ENCODE measurements at places on chromosomes 4 and X.

GRCh38 chr4:187238646-187239045, 515.0 kb upstream of the FAT1 start:
- no peak for DNase-seq

DNA sequence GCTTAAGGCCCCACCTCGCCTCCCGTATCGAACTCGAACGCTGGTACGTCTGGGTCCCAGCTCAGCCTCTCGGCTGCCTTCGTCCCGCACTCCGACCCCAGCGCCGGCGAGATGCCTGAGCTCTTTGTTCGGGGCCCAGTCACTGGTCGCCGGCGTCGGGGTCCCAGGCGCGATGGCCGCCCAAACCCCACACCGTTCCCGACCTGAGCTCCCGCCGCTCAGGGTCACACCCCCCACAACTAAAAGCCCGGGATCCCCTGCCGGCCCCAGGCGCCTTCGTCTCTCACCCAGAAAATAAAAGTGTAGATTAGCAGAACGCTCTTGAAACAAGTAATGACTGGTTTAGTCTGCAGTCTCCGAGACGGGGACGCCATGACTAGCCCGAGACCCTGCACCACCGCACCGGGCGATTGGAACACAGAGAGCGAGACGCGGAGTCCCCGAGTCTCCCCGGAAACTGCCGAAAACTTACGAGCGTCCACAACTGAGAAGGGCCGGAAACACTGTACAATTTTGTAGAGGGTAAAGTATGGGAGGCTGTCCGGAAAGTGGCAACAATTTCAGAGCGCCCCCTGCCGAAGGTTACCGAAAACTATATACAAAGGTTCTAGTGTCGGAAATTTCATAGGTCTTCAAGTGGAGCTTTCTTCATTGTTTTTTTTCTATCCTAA, at the start of gene TSPAN6:
TSS of gene TSPAN6 (minus strand) at position 486 of the 671 bp plus-strand sequence. CDS start at position 374, 112 bp downstream.
- peak; percentile 92 for DNase-seq

GRCh38 chr4:38873290-38873944, 5.8 kb downstream of the FAM114A1 start:
- DNase-seq = no peak

- no peak for DNase-seq
These were observed 2.4 kb downstream of the SYP start for GRCh38 chrX:49197543-49198087.

DNA sequence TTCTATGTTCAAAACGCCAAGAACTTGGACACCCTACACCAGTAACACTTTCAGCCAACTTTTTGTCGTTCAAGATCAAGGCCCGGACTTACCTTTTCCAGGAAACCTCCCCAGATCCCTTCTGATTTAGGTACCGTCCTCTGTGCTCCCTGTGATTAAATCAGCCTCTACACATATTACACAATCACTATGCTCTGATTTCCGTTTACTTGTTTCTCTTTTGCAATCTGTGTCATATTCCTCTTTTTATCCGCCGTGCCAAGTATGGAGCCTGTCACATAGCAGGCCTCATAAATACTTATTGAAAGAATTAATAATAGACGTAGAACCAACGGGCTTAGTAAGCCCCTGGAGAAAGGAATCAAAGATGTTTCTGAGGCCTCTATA, 722 bp upstream of the TMEM33 start:
- no peak for DNase-seq

DNA sequence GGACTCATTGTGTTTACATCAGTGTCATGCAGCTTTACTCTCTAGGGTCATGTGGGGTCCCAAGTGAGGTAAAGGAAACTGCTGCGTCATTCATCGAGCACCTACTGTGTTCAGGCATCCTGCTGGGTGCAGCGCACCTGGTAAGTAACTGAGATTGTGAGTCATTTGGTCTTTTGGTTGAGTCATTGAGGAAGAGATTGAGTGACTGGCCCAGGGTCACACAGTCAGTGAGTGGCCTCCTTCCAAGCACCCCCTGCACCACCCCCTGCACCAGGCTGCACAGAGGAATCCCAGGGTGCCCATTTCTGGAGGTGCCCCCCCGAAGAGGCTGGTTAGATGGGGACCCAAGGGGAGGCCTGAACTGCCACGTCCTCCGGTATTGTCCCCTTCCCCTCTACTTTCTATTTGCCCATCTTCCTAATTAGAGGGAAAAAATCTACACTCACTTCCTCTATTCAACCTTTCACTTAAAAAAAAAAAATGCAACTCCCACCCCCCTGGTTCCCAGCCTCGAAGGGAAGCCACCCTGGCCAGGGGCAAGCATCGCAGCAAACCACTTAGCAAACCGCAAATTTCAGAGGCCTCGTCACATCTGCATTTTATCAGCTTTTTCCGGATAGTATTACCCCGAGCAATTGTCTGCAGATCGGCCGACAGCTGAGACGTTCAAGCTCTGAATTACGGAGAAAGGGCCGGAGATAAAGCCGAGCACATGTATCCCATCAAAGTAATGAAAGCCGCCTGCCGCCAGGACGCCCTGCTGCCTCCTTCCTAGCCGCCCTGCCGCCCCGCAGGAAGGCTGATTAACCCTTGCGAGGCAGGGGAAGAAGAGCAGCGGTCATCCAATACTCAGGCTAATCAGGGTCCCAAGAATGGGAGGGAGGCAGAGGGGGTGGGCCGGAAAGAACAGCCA, 96.3 kb upstream of the MSX1 start:
- DNase-seq = peak; percentile 86

DNA sequence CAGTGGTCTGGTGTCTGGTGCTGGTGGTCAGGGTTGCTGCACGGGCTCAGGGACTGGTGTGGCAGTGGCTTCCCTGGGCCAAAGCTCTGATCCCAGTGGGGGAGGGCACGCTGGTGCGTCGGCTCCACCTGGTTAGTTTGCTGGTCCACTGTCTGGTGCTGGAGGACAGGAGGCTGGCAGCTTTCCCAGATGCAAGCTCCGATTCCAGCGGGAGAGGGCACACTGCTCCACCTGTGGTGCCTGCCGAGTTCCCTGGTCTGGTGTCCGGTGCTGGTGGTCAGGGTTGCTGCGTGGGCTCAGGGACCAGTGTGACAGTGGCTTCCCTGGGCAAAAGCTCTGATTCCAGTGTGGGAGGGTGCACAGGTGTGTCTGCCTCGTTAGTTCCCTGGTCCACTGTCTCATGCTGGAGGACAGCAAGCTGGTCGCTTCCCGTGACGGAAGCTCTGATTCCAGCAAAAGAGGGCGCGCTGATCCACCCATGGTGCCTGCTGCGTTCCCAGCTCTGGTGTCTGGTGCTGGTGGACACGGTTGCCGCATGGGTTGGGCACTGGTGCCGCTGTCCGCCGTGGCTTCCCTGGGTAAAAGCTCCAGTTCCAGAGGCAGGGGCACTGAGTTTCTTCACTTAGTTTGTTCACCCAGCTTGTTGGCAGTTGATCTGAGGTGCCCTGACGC, 5.8 kb downstream of the VMA21 start:
- no peak for DNase-seq

DNA sequence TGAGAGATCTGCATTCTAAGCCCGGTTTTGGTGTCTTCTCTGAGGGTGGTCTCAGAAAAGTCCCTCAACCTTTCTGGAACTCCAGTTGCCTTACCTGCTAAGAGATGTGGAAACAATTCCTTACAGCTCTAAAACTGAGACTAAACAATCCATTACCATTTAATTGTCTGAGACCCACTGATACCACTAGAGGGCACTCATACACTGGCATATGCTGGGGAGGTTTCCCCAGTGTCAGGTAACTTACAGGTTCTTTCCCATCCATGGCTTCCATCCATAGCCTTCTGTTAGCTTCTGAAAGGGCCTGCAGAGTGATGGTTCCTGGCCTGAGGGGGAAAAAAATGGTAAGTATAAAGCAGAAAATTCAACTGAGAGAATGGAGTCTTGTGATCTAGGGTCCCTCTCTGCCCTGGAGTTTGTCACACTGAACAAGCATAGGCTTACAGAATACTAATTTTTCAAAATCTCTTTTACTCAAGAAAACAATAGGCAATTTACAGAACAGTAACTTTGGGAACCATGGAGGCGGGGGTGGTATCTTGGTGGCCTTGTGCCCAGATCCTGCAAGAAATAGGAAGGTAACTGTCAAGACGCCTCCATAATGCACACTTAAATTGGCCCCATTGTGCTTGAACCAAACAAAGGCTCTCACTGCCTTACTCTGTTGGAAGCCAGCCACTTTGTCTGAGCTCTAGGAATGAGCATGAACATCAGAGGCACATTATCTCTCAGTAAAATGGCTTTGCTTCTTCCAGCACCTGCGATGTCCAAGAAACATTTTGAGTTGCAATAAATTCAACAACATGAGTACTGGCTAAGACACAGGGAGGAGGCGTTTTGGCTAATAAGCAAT, 236.1 kb downstream of the OPHN1 start:
- peak; percentile 38 for DNase-seq

DNA sequence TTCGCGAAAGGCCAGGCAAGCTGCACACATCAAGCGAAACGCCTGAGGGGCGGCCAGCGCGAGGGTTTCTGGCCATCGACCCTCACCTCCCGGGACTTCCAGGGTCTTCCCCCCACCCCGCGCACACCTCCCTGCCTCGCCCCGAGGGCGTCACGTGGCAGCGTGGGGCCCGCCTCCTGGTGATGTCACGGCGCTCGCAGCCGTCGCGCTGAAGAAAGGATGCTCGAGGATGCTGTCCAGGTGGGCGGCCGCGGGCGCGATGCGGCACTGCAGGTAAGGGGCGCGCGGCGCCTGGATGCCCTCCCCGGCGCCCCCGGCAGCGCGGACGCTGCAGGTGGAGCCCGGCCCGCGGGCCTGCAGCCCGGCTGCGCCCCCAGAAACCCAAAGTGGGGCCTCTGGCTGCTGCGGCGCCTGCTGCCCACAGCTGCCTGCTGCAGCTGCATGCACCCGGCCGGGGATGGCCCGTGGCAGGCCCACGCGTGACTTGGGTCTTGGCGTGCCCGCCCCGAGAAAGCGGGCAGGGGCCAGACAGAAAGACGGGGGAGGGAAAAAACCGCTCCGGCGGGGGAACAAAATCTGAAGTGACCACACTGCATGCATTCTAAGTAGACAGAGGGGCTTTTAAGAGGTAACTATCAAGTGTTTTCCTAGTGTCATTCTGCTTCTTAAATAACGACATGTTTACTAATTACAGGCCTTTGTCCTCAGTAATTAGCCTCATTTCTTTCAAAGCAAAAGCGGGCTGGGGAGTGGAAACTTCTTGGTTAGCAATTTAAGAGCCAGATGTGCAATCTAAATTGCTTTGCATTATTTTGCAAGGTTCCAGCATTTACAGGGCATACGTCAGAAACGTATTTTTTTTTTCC, 1.7 kb downstream of the CLCN4 start:
- DNase-seq = peak; percentile 30

GRCh38 chr4:137957806-137958205, 284.3 kb downstream of the SLC7A11 start:
- DNase-seq = peak; percentile 29

GRCh38 chr4:158010361-158010760, 162.5 kb downstream of the GASK1B start:
- no peak for DNase-seq

DNA sequence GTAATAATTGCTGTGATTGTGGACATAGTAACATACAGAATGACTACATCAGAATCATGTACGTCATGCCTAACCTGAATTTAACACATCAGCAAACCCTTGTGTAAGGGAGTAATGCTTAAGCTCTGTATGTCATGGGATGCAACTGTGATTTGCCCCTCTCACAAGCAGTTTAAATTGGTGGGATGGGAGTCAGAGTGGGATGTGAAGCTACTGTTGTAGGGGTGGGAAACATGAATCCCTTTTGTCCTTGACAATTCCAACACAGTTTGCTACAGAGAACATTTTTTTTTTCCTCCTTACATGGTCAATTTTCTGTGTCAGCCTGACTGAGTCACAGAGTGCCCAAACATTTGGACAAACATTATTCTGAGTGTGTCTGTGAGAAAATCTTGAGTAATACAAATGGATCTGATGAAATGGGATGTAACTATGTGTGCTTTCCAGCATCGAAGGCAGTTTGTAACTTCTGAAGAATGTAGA, 392.8 kb downstream of the GPM6A start:
- peak; percentile 28 for DNase-seq

DNA sequence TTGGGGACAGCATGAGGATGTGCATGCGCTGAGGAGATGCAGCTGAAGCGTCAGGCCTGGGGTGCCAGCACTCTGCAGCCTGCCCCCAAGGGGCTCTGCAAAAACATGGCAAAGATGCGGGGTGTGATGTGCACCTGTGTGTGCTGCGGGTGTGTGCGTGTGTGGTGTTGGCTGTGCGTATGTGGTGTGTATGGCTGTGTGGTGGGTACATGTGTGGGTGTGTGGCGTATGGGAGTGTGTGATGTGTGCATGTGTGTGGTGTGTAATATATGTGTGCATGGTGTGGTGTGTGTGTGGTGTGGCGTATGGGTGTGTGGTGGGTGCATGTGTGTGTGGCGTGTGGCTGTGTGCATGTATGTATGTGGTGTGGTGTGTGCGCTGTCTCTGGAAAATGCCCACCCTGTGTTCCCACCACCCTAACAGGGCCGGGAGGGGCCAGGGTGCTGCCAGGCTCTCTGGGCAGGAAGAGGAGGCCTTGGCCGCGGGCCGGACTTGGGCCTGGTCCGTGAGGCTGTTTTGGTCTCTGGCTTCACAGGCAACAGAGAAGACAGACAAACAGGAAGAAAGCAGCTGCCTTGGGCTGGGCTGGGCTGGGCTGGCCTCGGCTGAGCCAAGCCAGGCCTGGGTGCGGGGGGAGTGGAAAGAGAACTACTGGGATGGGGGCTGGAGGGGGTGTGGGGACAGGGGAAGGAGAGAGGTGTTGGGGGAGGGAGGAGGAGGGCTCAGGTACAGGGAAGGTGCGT, 1.1 kb upstream of the AVPR2 start:
- DNase-seq = peak; percentile 48

- DNase-seq = no peak
These were observed 125.4 kb upstream of the CXorf66 start for GRCh38 chrX:140090800-140091124.

- DNase-seq = no peak
These were observed 1.2 kb upstream of the TADA2B start for GRCh38 chr4:7041801-7042502.

DNA sequence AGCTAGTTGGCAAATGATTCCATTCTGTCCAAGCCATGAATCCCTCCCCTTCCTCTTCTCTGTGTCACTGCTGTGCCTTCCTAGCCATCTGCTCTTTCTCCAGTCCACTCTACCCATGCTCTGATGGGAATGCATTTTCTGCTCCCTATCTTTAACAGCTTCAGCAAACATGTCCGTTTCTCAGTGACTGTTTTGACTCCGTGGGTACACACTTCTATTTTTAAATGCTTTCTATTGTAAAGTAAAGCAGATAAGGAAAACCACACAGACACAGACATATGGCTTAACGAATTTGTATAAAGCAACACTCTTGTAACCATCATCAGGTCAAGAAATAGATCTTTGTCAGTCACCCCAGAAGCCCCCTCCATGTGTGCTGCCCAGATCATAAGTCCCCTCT, 72.4 kb upstream of the KLHL13 start:
- DNase-seq = no peak

GRCh38 chr4:67743194-67743593, 11.0 kb downstream of the GNRHR start:
- no peak for DNase-seq

DNA sequence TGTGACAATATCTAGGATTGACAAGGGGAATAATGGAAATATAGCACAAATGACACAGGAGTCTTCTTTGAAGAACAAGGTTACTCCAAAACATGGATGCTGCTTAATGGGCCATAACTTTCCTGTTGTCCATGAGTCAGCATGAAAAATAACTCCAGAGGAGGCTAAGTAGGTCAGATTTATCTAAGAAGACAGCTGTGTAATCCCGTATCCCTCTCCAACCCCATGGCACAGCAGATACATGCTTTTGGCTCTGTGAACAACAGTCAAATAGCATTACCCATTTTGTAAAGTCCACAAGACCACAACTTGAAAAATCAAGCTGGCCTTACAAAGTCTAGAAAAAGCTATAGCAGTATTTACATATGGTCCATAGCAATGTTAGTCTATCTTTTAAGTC, 2.1 kb upstream of the TMEM131L start:
- peak; percentile 59 for DNase-seq

GRCh38 chr4:13626492-13627177, 890 bp downstream of the BOD1L1 start:
- DNase-seq = no peak

All from umbilical cord (tissue), 2 donors.